ENCODE measurements at places on chromosomes 2 and 18.

DNA sequence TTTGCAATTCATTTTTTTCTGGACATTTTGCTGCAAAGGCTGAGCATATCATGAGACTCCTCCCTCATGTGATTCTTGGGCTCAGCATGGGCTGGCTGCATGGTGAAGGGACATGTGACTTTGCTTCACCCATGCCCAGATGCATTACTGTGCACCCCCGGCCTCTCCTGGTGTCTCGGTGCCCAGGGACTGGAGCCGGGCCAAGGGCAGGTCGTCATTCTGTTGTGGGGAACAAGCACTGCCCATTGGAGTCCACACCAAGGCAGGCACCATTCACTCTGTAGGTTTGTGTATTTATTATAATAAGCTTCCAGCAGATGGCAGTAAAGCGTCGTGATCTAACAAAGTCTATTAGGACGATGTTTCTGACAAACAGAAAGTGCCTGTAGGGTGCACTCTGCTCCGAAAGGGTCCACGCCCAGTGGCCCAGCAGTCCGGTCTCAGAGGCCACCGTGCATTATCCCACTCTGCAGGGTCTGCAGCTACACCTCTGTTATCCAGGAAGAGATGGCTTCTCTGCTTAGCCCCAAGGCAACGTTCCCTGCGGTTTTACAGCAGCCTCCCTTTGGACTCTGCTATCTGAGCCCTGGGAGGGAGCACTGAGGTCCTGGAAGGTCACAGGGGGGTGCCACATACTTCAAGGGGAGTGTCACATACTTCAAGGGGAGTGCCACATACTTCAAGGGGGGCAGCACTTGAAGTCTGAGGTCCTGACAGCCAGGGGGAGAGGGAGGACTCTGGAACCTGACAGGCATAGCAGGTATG lies 219.6 kb downstream of the TSN start:
- peak; percentile 82 for DNase-seq

DNA sequence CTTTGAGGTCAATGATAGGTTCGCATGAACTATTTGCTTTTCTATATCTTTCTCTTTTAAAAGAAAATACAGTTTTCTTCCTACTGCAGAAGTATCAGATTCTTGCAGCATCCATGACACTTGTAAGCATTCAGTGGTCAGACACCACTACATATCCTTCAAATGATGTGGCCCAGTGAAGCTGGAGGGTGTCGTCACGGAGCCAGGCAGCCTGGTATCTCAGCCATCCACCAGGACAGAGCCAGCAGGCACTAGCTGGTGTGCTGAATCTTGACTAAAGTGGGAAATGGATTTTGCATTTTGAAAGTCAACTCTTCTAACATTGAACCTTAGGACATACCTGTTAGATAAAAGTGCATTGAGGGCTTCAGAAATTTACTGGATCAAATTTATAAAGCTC lies 5.4 kb downstream of the KLHL14 start:
- peak; percentile 93 for DNase-seq

GRCh38 chr2:236579746-236580315 lies 10.2 kb downstream of the ACKR3 start:
- DNase-seq = no peak

GRCh38 chr2:184302506-184302905 lies 295.8 kb upstream of the ZNF804A start:
- no peak for DNase-seq

DNA sequence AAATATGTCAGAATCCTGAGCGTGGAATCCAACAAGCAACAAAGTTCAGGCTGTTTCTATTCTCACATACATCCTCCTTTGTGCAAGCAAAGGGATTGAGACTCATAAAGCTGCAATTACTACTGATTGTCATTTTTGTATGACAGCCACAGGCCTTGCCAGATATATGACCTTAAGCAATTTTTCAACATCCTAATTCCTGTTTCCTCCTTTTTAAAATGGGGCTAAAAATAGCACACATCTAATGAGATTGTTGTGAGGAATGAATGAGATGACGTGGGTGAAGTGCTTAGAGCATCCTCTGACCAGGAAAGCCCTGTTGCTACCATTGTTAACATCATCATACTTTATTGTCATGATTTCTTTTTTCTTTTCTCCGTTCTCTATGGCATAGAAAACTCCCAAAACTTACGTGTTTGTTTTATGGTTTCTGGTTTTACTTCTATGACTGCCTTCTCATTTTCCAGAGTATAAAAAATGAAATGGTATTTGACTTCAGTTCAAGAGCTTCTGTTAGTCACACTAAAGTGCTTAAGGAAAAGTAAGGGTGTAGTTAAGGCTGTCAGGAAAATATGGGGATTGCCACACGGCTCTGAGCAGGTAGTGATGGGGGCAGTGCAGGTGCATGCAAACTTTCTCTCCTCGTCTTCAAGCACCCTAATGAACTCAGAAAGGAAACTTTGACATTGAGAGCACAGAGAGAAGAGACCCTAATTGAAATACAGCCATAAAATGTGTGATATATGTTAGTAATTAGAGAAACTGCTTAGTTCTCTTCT lies 590.6 kb upstream of the NETO1 start:
- DNase-seq = no peak

DNA sequence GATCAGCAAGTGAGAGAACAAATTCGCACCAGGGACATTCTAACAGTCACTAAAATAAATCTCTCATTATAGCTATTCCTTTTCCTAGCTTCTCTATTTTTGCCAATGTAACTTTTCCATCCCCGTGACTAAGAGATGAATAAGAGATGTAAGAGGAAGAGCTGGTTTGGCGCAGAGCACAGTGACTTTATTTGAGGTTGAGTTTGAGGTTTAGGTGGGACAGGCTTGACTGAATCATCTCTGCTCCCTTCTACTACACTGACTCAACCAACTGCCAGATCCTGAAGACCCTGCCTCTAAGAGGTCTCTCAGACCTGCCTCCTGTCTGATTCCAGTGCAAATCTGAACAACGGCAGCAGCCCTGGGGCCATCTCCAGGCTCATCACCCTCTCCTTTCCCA lies 28.0 kb downstream of the RFX8 start:
- DNase-seq = no peak

- DNase-seq = peak; percentile 24
Measured at GRCh38 chr2:31430439-31431165, 16.1 kb upstream of the XDH start.

GRCh38 chr2:223538920-223539440 lies 63.2 kb downstream of the SCG2 start:
- peak; percentile 97 for DNase-seq

DNA sequence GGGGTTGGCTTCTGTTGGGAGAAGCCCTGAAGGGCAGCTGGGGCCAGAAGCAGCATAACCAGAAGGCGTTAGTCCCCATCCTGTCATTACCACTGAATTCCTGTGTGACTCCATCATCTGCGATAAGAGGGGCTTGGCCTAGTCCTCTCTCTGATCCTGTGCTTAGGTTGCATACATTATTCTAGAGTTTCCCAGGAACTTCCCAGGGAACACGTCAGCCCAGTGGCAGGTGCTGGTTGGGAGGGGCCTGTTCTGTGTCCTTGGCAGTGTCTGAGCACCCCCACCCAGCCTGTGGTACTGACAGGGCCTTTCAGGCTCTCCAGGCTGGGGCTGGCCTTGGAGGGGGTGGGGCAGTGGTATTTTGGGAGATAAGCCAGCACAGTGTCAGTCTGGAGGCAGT lies 4.5 kb upstream of the TOGARAM2 start:
- no peak for DNase-seq

GRCh38 chr2:118121101-118121500 lies 32.8 kb downstream of the INSIG2 start:
- no peak for DNase-seq

GRCh38 chr2:206515580-206515979 lies 72.2 kb downstream of the ADAM23 start:
- no peak for DNase-seq

GRCh38 chr2:40106061-40106460 lies 327.0 kb upstream of the THUMPD2 start:
- DNase-seq = no peak

DNA sequence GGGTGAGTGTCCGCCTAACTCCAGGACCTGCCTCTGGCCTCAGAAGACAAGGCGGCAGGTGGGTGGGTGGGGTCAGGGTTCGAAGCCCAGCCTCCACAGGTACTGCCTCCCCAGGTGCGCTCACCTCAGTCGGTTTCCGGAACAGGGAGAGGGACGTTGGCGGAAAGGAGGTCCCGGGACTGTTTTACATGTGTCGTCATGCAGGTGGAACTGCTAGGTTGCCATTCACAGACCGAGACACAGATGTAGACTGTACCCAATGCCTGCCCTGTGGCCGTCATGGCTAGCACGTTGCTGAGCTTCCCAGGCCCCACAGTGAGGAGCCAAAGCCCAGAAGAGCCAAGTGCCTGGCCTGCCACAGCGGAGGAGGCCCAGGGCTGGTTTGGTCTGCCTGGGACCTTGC lies 284.0 kb upstream of the HS6ST1 start:
- no peak for DNase-seq

DNA sequence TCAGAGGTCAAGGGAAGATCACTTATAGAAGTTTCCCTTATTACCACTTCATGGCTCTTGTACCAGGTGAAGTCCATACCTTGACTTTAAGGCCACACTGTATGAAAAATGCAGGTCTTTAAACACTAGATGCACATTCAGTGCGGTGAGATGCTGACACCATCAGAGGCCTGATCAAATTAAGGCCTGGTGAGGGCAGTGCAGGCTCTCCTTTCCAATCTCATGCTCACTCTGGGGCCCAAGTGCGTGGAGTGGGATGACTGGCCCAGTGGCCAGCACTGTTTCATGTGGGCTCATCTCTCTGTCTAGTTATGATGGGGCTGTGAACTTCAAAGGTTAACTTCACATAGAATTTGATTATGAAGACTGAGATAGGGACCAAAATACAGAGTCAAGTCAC lies 281.1 kb downstream of the SLC4A3 start:
- DNase-seq = no peak

DNA sequence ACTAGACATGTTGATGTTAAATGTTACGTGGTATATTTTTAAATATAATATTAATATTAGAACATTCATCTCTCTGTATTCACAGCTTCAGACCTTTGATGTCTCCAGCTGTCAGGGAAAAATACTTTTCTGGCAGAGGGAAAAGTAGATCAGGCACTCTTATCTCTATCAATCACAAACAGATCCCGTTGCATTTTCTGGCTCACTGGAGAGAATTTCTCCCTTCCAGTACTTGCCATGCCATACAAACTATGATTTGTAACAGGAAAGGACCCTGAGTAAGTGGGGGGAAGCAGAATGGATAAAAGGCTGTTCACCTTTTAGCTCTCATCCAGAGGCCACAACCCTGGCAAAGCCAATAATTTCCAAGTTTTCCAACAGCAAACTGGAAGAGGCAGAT lies 158.0 kb downstream of the TCF4 start:
- DNase-seq = no peak

- no peak for DNase-seq
Measured at GRCh38 chr2:68057658-68058396, 5.0 kb downstream of the C1D start.

DNA sequence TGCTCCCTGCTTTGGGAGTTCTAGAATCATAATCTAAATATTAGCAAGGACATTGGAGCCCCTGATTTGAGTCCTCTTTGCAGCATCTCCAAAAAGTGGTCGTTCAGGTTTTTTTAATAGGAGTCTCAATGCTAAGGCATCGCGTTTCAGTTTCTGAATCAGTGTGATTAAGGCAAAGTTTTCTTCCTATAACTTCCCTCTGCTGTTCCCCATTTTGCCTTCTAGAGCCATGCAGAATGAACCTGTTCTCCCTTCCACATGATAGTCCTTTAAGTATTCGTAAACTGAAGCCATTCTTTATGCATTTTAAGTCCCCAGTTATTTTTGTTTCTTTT lies 159.5 kb downstream of the PTGR3 start:
- no peak for DNase-seq

- DNase-seq = no peak
Measured at GRCh38 chr2:181984060-181984459, 1.6 kb upstream of the PPP1R1C start.

DNA sequence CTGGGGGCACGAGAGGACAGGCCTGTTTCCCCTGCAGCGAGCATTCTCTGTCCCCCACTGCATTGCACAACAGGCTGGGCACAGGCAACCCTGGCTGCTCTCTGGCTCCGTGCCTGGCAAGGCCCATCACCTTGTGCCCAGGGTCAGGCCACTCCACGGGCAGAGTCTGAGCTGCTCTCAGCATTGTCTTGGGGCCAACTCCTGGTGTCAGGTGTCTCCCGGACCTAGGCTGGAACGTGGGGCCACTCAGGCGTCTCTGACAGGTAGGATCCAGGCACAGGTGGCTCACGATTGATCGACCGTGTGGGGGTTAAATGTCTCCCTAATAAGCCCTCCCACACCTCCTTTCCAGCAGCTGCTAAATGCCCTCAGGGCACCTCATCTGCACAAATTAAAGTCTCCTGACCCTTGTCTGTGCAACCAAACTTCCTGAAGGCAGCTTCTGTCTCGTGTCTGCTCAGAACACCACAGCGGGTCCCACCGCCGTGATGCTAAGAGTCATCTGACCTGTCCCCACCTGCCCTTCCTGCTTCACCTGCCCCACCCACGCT lies 66.6 kb upstream of the GPC1 start:
- peak; percentile 51 for DNase-seq

GRCh38 chr2:190974629-190975361 lies 39.2 kb downstream of the STAT1 start:
- DNase-seq = no peak

- peak; percentile 50 for DNase-seq
Measured at GRCh38 chr2:5980450-5981190, 288.4 kb downstream of the SOX11 start.

DNA sequence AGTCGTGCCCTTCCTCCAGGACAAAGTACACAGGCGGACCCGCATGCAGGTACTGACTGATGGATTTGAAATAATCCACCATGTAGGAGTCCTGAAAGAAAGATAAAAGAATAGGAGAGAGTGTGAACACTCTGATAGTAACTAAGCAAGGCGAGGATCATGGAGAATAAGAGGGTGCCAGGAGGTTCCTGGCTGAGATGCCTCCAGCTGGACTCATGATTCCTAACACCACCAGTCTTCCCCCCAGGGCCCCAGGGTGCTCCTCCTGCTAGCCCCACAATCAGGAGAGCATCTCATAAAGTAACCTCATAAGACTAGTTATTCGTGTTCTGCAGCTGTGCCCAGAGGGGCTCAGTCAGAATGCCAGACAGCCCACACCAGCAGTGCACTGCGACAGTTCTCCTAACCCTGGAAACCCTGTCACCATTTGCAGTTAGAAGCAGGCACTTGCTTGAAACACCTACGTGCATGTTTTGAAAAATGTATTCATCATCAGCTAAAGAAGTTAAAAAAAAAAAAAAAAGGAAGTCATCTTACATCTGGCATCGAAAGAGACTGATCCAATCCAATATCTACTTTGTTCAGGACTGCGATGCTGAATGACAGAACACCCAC lies 36.7 kb downstream of the RMC1 start:
- DNase-seq = no peak
